ENCODE measurements at places on chromosomes 2 and 18.
A peak's percentile ranks its signal among the peaks of the same experiment; 100 is the strongest.

DNA sequence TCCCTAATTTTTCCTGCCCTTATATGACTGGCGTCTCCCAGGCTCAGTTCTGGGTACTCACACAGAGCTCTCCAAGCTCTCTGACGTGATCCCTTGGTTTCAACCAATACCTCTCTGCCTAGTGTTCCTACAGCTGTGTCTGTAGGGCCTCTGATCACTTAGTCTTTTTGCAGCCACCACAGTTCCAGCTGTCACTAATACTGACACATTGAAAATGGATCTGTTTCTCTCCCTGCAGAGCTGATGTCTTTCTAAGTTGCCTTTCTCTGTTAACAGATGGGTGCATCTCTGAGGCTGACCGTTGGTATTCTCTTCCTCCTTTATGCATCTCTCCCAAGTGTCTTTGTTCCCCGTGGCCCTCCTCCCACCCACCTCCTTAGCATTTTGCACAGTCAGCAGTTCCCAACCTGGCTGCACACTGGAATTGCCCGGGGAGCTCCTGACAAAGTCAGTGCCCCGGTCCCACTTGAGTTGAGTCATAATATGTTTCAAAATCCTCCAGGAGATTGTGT, 62.5 kb downstream of the CERS6 start:
- DNase-seq = peak; percentile 16

GRCh38 chr2:55047677-55048299, 2.5 kb downstream of the RTN4 start:
- peak; percentile 71 for DNase-seq

- DNase-seq = no peak
These were observed 196.0 kb downstream of the NR4A2 start for GRCh38 chr2:156136566-156136965.

- DNase-seq = no peak
These were observed 33.6 kb upstream of the SMAD2 start for GRCh38 chr18:47964053-47964452.

DNA sequence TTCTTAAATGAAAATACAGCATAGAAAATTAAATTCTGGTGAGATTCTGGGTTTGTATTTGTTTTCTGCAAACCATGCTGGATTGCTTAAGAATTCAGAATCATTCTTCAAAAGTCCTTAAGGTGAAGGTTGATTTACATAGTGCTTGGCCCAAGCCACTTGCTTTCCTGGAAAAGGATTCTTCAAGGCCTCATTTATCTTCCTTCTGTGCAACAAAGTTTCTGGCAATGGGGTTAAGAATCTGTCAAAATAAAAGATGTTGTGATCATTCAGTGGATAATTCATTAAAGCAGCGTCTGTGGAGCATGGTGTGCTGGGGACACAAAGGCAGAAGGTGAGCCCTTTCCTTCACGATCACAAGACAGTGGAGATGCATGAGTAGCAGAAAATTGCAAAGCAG, 351.9 kb downstream of the GALR1 start:
- DNase-seq = no peak

- no peak for DNase-seq
These were observed 180.3 kb downstream of the AGAP1 start for GRCh38 chr2:235674146-235674545.

DNA sequence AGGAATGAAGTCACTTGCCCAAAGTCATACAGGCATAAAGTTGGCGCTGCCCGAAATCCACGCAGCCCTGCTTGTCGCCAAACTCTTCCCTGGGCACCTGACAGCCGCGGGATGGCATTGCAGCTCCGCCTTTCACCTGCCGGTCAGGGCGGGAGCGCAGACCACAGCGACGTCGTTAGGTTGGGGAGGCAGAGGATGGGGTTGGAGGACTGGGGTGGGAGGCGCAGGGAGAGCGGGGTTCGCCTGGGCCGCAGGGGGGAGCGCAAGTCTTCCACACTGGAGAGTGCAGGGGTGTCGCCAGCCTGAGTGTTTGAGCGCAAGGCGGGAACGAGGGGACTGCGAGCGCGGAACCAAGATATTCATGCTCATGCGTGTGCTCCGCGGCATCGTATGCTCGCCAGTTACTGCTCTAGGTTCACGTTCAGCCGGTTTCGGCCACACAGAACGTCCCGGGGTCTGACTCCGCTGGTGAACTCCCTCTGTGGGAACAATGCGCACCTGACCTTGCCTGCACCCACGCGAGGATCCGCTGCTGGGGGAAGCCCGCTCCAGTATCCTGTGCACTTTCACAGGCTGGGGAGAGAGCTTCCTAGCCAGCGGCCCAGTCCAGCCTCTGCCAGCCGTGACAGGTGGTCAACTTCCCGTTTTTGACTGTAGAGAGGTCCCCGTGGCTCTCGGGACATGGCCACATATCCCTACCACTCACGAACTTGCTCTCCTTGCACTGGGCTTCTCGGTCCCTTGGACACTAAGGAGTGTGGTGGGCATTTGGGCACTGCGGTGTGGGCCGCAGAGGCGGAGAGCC, 767 bp upstream of the NPPC start:
- peak; percentile 78 for DNase-seq

DNA sequence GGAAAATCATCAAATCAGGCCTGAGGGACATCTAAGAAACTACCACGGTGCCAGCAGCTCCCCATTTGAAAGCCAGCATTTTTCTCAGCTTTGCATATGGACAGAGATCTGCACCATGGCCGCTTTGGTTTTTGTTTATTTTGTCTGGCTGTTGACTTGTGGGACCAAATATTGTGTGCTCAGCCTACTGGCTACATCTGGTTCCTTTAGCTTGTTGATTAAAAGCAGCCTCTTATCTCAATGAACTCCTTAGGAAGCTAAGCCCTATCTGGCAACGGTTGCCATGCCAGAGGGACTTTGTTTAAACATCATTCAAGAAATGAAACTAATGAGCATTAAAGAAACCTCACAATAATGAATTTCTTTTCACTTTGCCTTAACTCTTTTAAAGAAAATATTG, 32.4 kb upstream of the CCDC150 start:
- DNase-seq = no peak

- DNase-seq = no peak
These were observed 58.4 kb downstream of the TPGS2 start for GRCh38 chr18:36770315-36770946.

GRCh38 chr2:221780281-221780688, 208.2 kb upstream of the EPHA4 start:
- no peak for DNase-seq

DNA sequence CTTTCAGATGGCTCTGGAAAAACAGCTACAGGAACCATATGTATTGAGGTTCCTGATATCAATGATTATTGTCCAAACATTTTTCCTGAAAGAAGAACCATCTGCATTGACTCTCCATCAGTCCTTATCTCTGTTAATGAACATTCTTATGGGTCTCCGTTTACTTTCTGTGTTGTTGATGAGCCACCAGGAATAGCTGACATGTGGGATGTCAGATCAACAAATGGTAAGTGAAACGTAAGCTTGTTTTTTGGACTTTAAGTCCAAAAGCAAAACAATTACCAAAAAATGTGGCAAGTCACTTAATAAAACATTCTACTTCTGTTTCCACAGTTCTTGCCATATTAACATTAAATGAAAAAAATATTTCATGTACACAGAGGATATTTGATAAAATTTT, 26.8 kb downstream of the DSG4 start:
- DNase-seq = no peak

- no peak for DNase-seq
These were observed 23.7 kb upstream of the COL5A2 start for GRCh38 chr2:189203177-189203799.

GRCh38 chr18:62867534-62867933, 152.2 kb downstream of the PHLPP1 start:
- DNase-seq = no peak

GRCh38 chr2:111705711-111706336, 178.2 kb downstream of the ANAPC1 start:
- DNase-seq = no peak

- no peak for DNase-seq
These were observed 44.2 kb upstream of the PXDN start for GRCh38 chr2:1788478-1788959.

GRCh38 chr2:121561617-121562268, 31.1 kb downstream of the RNU4ATAC start:
- no peak for DNase-seq

GRCh38 chr2:173299764-173300163, 54.9 kb upstream of the CDCA7 start:
- no peak for DNase-seq

DNA sequence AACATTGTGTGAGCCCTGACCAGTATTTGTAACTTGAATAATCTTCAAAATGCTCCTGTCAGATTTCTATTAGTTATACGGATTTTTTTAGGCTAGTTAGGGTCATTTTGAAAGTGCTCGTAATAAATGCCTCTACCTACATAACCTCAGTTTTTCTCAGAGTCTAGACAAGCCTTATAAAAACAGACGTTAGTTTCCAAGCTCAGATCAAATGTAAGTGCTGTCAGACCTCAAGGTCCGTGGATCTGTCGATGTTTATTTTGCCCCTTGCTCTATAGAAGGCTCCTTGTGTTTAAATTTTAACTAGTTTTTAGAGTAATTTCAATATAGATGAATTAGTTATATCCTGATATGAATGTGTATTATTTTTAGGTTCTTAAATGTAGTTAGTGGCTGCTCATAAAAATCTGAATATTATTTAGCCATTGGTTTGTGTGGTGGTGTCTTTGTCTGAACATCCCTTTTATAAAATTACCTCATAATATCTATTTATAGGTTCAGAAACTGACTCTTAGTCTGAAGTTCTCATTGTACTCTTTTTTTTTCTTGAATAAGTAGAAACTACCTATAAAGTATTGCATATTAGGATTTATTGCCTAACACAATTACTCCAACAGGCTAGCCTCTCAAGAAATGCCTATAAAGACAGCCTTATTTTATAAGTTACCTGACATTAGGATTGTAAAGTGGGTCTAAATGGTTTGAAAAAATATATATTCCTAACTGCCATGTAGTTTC, 71.1 kb downstream of the MTA3 start:
- no peak for DNase-seq

GRCh38 chr18:22698711-22699110, 234.4 kb upstream of the RBBP8 start:
- no peak for DNase-seq

DNA sequence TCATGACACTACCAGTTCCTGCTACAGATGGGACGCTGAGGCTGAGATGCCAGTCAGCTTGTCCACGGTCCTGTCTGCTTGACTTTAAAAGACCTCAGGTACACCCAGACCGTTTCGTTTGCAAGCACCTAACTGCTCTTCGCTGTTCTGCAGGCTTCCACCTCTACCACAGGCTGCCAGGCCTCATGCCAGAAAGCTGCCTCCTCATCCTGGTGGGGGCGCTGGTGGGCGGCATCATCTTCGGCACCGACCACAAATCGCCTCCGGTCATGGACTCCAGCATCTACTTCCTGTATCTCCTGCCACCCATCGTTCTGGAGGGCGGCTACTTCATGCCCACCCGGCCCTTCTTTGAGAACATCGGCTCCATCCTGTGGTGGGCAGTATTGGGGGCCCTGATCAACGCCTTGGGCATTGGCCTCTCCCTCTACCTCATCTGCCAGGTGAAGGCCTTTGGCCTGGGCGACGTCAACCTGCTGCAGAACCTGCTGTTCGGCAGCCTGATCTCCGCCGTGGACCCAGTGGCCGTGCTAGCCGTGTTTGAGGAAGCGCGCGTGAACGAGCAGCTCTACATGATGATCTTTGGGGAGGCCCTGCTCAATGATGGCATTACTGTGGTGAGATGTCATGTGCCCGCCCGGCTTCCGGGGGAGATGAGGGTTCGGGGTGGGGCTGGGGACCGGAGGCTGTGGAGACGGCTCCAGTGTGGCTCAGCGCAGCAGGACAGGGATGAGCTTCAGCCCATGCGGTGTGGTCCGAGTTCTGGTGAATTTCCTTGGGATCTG, 5.9 kb downstream of the SLC9A4 start:
- no peak for DNase-seq

DNA sequence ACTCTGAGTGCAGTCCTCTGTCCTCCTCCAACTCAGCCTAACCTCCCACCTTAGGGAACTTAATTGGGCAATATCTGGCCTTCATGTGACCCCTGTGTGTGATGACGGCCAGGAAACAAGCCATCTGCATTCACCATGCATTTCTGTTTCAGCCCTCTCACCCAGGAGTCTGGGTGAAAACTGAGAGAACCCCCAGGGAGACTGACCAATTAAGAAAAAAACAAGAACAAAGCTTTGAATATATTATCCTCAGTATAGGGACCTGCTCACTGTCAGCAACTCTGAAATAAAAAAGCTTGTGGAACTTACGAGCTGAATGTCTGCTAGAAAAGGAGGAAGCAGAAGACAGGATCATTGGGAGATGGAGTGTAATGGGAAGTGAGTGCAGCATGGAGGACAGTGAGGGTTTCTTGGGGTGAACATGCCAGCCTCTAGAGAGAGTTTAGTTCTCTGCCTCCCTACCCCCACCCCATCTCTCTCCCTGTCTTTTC, 9.5 kb downstream of the MAPRE2 start:
- DNase-seq = peak; percentile 63

DNA sequence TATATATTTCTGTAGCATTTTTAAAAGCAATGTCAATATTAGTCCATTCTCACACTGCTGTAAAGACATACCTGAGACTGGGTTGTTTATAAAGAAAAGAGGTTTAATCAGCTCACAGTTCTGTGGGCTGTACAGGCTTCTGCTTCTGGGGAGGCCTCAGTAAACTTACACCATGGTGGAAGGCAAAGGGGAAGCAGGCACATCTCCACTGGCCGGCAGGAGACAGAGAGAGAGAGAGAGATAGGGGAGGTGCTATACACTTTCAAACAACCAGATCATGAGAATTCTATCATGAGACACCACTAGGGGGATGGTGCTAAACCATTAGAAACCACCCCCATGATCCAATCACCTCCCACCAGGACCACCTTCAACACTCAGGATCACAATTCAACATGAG, 43.1 kb downstream of the CHMP3 start:
- DNase-seq = no peak

- DNase-seq = no peak
These were observed 65.2 kb upstream of the MYCN start for GRCh38 chr2:15874854-15875804.

DNA sequence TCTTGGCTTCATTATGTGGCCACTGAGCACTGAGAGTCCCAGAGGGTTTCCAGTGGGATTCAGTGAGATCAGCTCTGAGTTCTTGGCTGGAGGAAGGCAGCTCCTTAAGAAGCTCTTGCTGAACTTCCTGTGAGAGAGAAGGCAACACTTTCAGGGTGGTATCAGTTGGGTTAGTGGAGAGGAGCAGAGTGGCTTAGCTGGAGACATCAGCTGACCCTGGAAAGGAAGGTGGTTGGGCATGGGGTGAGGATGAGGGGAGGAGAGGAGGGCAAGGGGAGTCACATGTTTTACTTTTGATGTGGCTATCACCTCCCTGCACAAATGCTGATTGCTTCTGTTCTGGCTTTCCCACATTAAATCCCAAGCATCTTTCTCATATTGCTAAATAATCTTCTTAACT, 95.1 kb downstream of the ACOXL start:
- DNase-seq = no peak

DNA sequence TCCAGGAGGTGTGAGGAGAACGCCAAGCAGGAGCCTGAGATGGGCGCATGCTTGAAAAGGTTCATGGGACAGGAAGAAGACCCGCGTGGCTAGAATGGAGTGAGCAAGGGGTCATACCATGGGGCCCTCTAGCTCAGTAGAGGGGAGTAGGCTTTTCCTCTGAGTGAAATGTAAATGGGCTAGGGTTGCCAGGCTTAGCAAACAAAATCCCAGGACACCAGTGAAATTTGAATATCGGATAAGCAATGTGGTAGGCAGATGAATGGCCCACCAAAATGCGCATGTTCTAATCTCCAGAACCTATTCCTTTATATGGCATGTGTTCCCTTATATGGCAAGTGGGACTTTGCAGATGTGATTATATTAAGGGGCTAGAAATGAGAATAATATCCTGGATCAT, 174.1 kb upstream of the CCDC68 start:
- DNase-seq = no peak

All from Ammon's horn (tissue), 1 donor.